ENCODE measurements at places on chromosomes 2 and 18. TPM values are rescaled to one million over a fixed set of nuclear protein-coding genes. Genes with fewer than 3 reads are reported as not detected.

- no peak for DNase-seq
Measured at GRCh38 chr2:70732766-70733645, 35.0 kb downstream of the ADD2 start.

DNA sequence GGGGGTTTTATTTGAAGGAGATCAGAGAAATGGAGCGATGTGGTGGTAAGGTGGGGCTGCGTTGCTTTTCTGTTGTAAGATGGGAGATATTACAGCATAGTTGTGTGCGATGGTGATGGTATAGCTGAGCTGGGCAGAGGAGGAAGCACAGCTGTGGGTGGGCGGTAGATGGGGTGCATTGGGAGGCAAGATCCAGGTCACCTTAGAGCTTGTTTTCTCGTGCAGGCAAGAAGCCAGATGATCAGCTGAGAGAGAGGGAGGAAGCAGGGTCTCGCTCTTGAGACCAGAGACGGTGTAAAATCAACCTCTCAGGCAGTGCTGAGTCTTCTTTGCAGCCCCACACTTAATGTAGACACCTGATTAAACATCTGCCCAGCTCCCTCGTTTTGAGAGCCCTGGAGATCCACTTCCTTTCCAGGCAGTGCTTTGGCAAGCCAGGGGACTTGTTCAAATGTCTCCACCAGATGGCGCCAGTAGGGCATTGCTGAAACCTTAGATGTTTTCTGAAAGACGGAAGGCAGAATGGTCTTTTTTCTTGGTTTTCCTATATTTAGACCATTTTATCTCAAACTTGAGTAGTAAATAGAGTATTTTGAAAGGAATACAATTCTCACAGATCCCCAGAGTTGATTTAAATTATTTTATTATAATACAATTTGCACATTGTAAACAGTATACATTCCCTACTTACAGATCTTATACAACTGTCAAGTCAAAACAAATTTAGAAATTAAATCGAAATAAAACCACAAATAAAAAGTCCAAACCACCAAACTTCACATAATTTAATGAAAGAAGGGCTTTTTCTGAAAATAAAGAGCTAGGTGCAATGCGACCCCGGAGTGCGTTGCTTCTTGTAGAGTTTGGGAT, 21.1 kb upstream of the LYPD6B start:
- DNase-seq = no peak

DNA sequence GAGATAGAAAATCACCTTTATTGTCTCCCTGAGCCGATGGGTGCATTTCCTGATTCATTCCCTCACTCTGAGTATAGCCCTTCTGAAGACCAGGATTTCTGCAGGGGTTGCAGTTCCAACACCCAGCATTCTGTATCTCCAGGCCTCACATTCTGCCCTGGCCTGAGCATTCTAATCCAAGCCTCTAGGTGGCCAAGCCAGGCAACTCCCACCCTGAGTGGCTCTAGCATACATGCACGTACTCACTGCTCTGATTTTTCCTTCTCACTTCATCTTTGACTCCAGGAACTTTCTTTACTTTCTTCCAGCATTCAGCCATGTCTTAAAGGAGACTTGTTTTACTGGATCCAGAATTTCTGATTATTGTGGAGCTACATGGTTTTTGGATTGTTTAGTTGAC, 100.7 kb upstream of the STK39 start:
- DNase-seq = no peak

GRCh38 chr2:40348665-40349064, 103.2 kb downstream of the SLC8A1 start:
- no peak for DNase-seq

DNA sequence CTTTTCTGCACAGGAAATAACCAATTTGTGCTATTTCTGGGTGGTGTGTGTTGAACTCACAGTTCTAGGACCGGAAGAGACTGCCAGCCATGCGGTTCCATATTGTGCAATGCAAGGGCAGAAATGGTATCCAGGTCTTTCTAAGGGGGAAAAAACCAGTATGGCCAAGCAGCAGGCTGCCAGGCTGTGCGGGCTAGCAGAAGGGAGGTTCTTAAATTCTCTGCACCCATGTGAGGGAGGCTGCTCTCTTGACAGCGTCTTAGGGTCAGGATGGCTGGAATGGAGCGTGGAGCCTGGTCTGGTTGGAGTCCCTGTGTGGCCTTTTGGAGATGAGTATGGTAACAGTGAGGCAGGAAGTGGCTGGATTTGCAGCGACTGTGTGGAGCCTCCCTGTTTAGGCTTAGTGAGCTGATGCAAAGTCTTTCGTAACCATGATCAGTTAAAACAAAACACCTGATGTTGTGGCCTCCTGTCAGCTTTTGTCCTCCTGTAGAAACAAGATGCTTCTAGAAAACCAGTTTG, 52.6 kb downstream of the NCK2 start:
- DNase-seq = no peak

DNA sequence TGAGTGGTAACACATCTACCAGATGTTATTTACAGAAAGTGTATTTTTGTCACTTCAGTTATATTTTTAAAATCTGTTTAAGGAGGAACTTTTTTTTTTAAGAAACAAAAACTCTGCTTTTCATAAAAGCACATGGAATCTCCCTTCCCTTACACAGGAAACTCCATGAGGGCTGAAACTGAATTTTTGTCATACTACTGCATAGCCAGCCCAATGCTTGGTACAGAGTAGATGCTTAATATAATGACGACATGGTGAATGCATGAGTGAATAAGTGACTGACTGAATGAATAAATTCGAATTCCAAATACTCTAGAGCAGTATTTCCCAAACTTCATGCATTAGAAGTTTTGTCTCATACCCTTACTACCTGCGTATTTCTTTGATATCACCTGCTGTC, 86.5 kb downstream of the ROCK2 start:
- no peak for DNase-seq

- DNase-seq = no peak
Measured at GRCh38 chr2:206260188-206261012, 14.1 kb upstream of the ZDBF2 start.

The FOXI3 gene
- not detected for total RNA-seq
